ENCODE measurements at places on chromosomes 2 and 18. TPM values are rescaled to one million over a fixed set of nuclear protein-coding genes. Genes with fewer than 3 reads are reported as not detected.

Gene TBR1
- not detected for polyA plus RNA-seq

GRCh38 chr2:66840321-66841002, 405.5 kb downstream of the MEIS1 start:
- H3K27me3 ChIP-seq: no peaks in the 10 kb centered on the region
- H3K36me3 ChIP-seq: no peaks in the 10 kb centered on the region
- H3K4me1 ChIP-seq: peaks cover 4% of the 10 kb centered on the region
- DNase-seq: no peak

Gene CDK15
- polyA plus RNA-seq: 0.11 TPM

GRCh38 chr18:47422524-47422923, 171.1 kb upstream of the SKOR2 start:
- H3K4me3 ChIP-seq: no peak overlapping the region
- no peaks in the 10 kb centered on the region for H3K4me1 ChIP-seq
- H3K36me3 ChIP-seq: no peaks in the 10 kb centered on the region
- H3K27ac ChIP-seq: no peak overlapping the region
- no peaks in the 10 kb centered on the region for H3K27me3 ChIP-seq
- DNase-seq: no peak

Gene PRSS56
- polyA plus RNA-seq: not detected
